Activated CD4-positive, CD25-positive, alpha-beta regulatory T cell treated with anti-CD3 and anti-CD28 coated beads, Interleukin-2, amount 50 U/mL, for 72 hours (primary cell): ENCODE measurements at places on chromosomes 2 and 18.

GRCh38 chr2:31319406-31320175 is 85.6 kb downstream of the EHD3 start:
- no peak for DNase-seq

DNA sequence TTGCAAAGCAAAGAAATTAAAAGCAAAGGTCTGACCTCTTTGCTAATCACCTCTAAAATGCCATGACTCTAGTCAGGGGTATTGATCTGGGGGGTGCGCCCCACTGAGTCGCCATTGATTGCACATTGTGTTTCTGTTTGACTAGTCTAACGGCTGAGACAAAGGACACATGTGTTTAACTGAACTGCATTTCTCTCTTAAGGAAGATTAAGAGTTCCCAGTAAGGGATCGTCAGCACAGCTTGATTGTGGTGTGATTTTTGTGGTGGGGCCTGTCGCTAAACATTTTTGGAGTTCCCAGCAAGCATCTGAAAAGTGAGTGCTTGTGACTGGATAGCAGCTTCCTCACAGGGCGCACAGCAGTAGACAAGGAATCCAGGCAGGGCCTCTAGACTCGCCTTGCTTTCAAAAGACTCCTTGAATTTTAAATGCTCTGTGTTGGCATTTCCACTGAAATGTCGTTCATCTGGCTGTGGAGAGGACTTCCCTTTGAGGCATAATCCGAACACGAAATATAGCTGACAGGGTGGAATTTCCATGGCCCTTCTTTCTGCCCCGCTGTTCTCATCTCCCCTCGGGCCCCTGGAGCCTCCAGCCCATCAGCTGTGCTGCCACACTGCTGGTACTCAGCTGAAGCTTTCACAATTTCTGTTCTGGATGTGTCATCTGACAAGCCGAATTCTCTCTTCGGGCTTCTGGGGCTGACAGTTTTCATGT is 126.3 kb downstream of the FAM168B start:
- no peak for DNase-seq

DNA sequence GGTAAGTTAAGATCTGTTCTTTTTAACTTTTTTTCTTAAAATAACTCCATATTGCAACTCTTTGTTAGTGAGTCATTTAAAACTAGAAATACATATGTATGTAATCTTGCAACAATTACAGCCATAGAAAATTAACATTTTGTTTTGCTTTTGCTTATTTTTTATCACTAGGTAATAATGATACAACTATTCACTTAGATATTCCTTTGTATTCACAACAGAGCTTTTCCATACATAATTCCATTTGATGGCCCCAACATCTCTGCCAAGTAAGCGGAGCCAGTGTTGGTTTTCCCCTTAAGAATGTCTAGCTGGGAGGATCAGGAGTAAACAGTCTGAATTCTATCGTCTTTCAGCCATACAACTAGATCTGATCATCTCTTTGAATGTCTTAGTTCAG is 16.1 kb downstream of the SPP2 start:
- no peak for DNase-seq

DNA sequence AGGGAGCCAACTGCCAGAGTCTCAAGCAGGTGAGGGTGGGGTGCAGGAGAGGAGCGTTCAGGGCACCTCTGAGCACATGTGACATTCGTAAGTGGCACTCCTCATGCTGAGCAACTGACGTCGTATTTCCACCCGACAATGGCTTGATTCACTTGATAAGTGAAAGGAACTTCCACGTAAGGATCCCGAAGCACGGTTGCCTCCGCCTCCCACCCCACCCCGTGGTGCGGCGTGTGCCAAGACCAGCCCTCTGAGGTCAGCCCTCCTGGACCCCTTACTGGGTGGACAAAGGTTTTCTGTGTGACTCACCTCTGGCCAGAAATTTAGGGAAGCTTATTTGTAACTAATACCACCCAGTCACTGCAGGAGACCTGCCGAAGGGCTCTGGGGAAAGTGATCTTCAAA is 59.9 kb downstream of the AGAP1 start:
- DNase-seq, result no peak

- no peak for DNase-seq
Observed at GRCh38 chr2:159468257-159468656, 148.1 kb downstream of the BAZ2B start.

GRCh38 chr2:234438305-234438977 is 58.4 kb downstream of the ARL4C start:
- no peak for DNase-seq

- DNase-seq, result no peak
Observed at GRCh38 chr18:34600158-34600557, 109.9 kb upstream of the DTNA start.
